ENCODE measurements at places on chromosomes 2 and 18.

GRCh38 chr18:24043403-24043802 is 28.8 kb downstream of the TTC39C start:
- DNase-seq = no peak

DNA sequence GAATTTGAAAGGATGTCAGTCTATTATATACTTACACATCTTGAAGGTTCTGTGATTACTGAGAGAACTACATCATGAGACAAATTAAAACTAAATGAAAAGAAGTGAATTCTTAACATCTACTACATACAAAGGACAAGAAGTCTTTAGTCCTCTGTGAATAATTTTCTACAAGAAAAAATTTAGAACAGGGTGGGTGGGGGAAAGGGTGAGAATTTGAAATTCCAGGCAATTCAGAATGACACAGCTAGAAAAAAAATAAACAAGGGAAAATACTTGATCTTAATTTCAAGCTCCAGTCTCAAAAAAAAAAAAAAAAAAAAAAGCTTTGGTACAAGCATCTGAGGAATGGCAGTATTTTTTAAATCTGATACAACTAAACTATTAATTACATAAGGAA is 15.5 kb downstream of the CUL3 start:
- no peak for DNase-seq

GRCh38 chr2:127118467-127118866 is 11.5 kb upstream of the BIN1 start:
- DNase-seq = no peak

DNA sequence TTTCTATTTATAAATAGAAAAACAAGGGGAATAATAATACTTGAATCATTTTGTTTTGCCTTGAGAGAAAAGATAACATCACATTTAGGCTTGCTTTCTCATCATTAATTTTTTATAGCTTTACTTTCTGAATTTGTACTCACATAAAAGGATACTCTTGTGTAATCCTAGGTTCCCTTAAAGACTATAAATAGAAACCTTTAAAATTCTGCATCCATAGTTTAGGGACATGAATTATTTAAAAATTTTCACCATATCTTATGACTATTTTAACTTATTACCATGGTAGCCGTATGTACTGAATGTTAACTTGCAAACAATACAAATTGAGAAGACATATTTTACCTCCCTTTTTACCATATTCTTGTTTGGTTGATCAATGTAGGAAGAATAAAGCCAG is 143.5 kb upstream of the CWC22 start:
- no peak for DNase-seq

DNA sequence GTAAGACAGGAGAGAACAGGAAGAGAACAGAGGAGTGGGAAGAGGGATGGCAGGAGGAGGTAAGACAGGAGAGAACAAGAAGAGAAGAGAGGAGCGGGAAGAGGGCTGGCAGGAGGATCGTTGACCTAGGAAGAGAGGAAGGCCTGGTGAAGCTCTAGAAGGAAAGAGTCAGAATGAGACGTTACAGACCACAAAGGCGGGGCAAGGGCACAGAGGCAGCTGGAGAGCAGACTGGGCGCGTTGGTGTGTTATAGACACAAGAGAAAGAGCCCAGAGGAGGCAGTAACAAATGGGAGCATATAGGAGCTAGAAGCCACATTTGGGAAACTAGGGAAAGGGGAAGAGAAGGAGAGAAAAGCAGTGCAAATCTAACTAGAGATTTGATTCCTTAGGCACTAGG is 26.6 kb downstream of the PTRHD1 start:
- DNase-seq = no peak
